ENCODE measurements at places on chromosomes 7 and 10.

DNA sequence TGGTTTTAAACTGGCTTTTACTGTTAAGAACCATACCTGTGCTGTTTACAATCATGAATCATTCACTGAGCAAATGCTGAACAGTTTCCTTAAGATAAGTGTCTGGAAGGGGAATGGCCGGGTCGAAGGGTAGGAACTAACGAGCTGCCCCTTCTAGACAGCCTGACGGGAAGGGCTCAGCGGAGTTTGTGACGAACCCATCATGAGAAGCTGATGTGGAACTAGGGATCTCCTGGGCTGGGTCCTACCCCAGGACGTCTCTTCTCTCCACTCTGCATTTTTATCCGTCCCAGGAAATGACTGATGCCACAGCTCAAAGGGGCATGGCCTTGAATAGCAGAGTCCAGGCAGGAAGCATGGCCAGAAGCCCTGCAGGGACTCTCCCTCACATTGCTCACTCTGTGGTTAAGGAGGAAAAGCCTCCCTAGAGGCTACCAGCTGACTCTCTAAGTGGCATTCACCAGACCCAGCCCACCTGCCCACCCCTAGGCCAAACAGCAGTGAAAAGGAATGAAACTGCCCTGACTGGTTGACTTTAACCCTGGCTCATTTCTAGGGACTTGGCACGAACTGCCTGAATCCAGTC lies 112.0 kb downstream of the PFKFB3 start:
- no peaks in the 10 kb centered on the region for H3K27me3 ChIP-seq
- DNase-seq = no peak
- no peak overlapping the region for H3K4me3 ChIP-seq
- H3K27ac ChIP-seq = no peak overlapping the region
- H3K4me1 ChIP-seq = no peaks in the 10 kb centered on the region
- H3K36me3 ChIP-seq = no peaks in the 10 kb centered on the region

DNA sequence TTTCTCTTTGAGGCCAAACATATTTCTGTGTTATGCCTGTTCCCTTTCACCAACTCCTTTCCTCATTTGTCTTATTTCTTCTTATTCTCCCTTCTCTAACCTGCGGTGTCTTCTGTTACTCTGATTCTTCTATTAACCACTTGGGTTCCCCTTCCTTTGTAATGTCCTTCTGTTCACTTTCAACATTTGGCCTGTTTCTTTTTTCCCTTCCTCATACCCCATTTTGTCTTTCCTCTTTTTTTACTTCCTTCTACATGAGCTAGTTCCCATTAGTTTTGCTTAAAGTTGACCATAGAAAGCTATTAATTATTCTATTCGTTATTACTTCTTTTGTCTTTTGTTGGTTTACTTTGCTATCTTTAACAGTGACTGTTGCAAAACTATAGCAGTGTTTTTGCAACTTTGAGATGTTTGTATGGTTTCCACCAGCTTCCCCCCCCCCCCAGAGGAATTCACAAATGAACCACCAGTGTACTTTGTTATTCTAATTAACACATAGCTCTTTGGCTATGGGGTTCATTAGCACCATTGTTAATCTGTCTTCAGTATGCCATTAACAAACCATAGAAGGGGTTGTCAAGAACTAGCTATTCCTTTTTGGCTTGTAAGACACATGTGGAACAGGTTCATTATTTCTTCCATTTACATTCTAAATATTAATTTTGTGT lies 2.9 kb downstream of the LRGUK start:
- H3K27ac ChIP-seq = no peak overlapping the region
- no peak overlapping the region for H3K4me3 ChIP-seq
- H3K4me1 ChIP-seq = no peaks in the 10 kb centered on the region
- H3K36me3 ChIP-seq = no peaks in the 10 kb centered on the region

- no peak overlapping the region for H3K27ac ChIP-seq
- no peaks in the 10 kb centered on the region for H3K27me3 ChIP-seq
- H3K4me1 ChIP-seq = peaks cover 4% of the 10 kb centered on the region
- H3K36me3 ChIP-seq = peaks cover 11% of the 10 kb centered on the region
Observed at GRCh38 chr10:101768791-101769170, 7.1 kb downstream of the FGF8 start.

- H3K4me1 ChIP-seq = no peaks in the 10 kb centered on the region
- no peaks in the 10 kb centered on the region for H3K36me3 ChIP-seq
- peak; percentile 35 for DNase-seq
Observed at GRCh38 chr10:110530131-110530831, 32.6 kb downstream of the DUSP5 start.

DNA sequence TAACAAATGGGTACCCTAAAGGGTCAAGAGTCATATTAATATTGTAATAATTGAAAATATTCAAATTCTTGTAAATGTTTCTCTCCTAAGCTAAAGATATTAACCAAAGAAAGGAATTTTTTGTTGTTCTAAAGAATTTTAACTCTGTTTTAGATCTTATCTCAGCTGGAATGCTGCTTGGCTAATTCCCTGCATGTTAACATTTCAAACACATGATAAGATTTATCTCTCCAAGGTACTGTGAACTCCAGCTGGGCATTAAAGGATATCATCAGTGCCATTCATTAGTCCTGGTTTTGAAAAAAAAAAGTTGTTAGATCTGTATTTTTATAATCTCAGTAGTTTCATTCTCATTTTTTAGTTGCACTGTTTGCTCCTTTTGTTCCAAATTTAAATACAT lies 76.9 kb downstream of the MAPK8 start:
- no peaks in the 10 kb centered on the region for H3K36me3 ChIP-seq
- H3K4me3 ChIP-seq = no peak overlapping the region
- no peak for DNase-seq
- H3K27ac ChIP-seq = no peak overlapping the region

GRCh38 chr10:74063256-74063655 lies 65.3 kb downstream of the VCL start:
- peaks cover under 1% of the 10 kb centered on the region for H3K4me1 ChIP-seq
- no peaks in the 10 kb centered on the region for H3K36me3 ChIP-seq
- H3K27ac ChIP-seq = no peak overlapping the region
- no peak overlapping the region for H3K4me3 ChIP-seq
- no peak for DNase-seq

DNA sequence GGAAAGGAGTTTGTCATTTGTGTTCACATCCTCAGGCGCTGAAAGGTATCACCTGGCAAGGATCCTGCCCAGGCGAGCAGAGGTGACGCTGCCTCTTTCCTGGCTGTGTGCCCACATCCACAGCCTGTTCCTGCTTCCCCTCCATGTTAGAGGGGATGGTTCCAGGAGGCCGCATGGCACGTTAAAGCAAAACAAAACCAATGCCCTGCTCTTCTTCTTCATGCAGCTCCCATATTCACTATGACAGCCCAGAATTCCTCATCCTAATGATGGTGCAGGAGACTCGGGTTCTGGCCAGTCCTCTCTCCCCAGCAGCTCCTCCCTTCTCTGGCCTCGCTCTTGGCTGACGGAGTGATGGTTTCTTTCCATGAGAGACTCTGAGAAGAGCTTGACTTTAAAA lies 678.5 kb upstream of the ANKRD30A start:
- H3K4me3 ChIP-seq = no peak overlapping the region
- H3K27me3 ChIP-seq = no peaks in the 10 kb centered on the region
- no peak for DNase-seq
- no peaks in the 10 kb centered on the region for H3K4me1 ChIP-seq

DNA sequence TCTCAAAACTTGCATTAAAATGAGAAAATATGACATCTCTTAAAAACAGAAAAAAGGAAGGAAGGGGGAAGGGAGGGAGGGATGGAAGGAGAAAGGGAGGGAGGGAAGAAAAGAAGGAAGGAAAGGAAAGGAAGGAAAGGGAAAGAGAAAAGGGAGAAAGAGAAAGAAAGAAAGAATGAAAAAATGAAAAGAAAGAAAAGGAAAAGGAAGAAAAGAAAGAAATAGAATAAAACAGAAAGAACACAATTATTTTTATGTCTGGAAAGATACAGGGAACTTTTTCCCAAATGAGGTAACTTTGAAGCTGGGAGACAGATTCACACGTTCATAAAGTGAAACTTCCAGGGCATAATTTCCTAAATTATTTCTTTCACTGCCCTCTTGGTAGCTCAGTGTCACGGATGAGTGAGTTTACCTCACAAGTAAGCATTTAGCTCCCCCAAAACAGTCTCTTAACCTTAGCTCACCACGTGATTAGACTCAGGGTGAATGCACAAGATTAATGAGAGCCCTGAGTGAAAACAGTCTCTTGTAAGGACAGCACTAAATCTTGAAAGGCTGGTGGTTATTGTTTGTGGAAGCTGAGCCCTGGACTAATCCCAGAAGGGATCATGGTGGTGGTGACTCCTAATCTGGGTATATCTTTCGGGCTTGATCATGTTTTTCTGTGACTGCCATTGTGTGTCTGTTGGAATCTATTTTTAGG lies 74.1 kb upstream of the HDAC9 start:
- H3K4me1 ChIP-seq = no peaks in the 10 kb centered on the region
- no peaks in the 10 kb centered on the region for H3K36me3 ChIP-seq
- H3K27me3 ChIP-seq = no peaks in the 10 kb centered on the region
- H3K27ac ChIP-seq = no peak overlapping the region
- no peak for DNase-seq

- H3K36me3 ChIP-seq = no peaks in the 10 kb centered on the region
- H3K4me3 ChIP-seq = no peak overlapping the region
- H3K4me1 ChIP-seq = no peaks in the 10 kb centered on the region
- H3K27me3 ChIP-seq = no peaks in the 10 kb centered on the region
- no peak overlapping the region for H3K27ac ChIP-seq
Observed at GRCh38 chr7:20896996-20897395, 110.3 kb upstream of the SP8 start.

DNA sequence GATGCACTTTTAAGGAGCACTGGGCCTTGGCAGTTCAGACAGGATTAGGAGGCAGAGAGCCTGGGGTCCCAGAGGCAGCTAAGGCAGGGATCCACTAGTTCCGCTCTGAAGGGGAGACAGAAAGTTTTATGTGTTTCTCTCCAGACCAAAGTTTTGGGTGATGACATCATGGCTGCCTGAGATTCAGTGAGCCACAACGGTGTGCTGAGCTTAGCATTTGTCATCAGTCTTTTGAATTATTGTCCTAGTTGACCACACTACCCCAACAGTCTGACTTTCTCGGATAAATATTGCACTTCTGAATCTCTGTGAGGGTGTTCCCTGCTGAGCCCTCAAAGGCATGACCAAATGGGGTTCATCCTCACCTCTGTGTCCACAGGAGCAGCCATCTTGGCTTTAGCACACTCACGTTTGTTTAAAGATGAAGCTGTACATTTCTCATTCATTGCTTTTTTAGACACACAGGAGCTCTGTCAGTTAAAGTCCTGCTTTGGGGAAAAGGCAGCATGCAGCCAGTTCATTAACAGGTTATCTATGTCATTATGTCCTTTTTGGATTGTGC lies 297.7 kb upstream of the LRGUK start:
- no peak for DNase-seq
- H3K27ac ChIP-seq = no peak overlapping the region
- H3K4me3 ChIP-seq = no peak overlapping the region
- H3K27me3 ChIP-seq = no peaks in the 10 kb centered on the region

DNA sequence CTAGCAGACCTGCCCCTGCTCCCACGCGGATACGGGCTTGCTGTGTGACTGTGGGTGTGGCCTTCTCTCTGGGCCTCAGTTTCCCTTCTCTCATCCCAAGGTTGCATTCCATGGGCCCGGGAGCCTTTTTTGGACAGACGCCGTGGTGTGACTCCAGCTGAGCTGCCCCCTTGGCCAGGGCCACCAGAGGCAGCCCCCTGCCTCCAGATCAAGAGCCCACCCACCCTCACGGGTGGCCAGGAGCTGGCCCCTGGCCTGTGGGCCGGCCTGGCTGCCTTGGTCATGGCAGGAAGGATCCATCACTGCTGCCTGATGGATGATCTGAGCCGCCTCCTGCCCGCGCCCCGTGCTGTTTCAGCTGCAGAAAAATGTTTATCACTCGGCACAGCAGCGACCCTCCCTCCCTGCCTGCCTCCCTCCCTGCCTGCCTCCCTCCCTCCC lies 27.8 kb upstream of the ELFN1 start:
- H3K36me3 ChIP-seq = no peaks in the 10 kb centered on the region
- peaks cover 4% of the 10 kb centered on the region for H3K4me1 ChIP-seq
- H3K27me3 ChIP-seq = no peaks in the 10 kb centered on the region
- DNase-seq = no peak

- DNase-seq = no peak
- no peak overlapping the region for H3K4me3 ChIP-seq
- no peak overlapping the region for H3K27ac ChIP-seq
- H3K36me3 ChIP-seq = no peaks in the 10 kb centered on the region
- no peaks in the 10 kb centered on the region for H3K4me1 ChIP-seq
Observed at GRCh38 chr10:110637558-110638053, 6.5 kb upstream of the RBM20 start.

GRCh38 chr10:5500162-5500670 lies 846 bp upstream of the CALML5 start:
- H3K27me3 ChIP-seq = no peaks in the 10 kb centered on the region
- no peak overlapping the region for H3K27ac ChIP-seq
- no peaks in the 10 kb centered on the region for H3K36me3 ChIP-seq
- H3K4me1 ChIP-seq = no peaks in the 10 kb centered on the region

GRCh38 chr7:143188994-143189393 lies 5.8 kb downstream of the TAS2R39 start:
- DNase-seq = no peak
- no peak overlapping the region for H3K4me3 ChIP-seq
- no peaks in the 10 kb centered on the region for H3K27me3 ChIP-seq
- no peaks in the 10 kb centered on the region for H3K4me1 ChIP-seq
- no peaks in the 10 kb centered on the region for H3K36me3 ChIP-seq
- no peak overlapping the region for H3K27ac ChIP-seq

GRCh38 chr10:51422311-51423120 lies 276.9 kb downstream of the CSTF2T start:
- H3K36me3 ChIP-seq = no peaks in the 10 kb centered on the region
- no peaks in the 10 kb centered on the region for H3K4me1 ChIP-seq
- no peak overlapping the region for H3K27ac ChIP-seq
- no peaks in the 10 kb centered on the region for H3K27me3 ChIP-seq

GRCh38 chr10:101224910-101225823 lies 4.1 kb downstream of the LBX1 start:
- no peak for DNase-seq
- H3K36me3 ChIP-seq = no peaks in the 10 kb centered on the region
- peaks cover 99% of the 10 kb centered on the region for H3K27me3 ChIP-seq
- H3K4me3 ChIP-seq = peak overlapping the region; percentile 27
- peaks cover 78% of the 10 kb centered on the region for H3K4me1 ChIP-seq
- H3K27ac ChIP-seq = no peak overlapping the region

- H3K27me3 ChIP-seq = no peaks in the 10 kb centered on the region
- DNase-seq = no peak
- H3K36me3 ChIP-seq = no peaks in the 10 kb centered on the region
- no peak overlapping the region for H3K4me3 ChIP-seq
- H3K27ac ChIP-seq = no peak overlapping the region
Observed at GRCh38 chr7:31123321-31123720, 71.2 kb downstream of the ADCYAP1R1 start.

- no peaks in the 10 kb centered on the region for H3K27me3 ChIP-seq
- H3K4me3 ChIP-seq = no peak overlapping the region
- no peaks in the 10 kb centered on the region for H3K4me1 ChIP-seq
- no peaks in the 10 kb centered on the region for H3K36me3 ChIP-seq
- no peak overlapping the region for H3K27ac ChIP-seq
Observed at GRCh38 chr7:119748991-119749390, 524.0 kb upstream of the KCND2 start.
